Stimulated activated CD8-positive, alpha-beta memory T cell treated with anti-CD3 and anti-CD28 coated beads, Interleukin-7, amount 100 ng/mL, for 1 hour (primary cell): ENCODE measurements at places on chromosomes 13 and 19.

DNA sequence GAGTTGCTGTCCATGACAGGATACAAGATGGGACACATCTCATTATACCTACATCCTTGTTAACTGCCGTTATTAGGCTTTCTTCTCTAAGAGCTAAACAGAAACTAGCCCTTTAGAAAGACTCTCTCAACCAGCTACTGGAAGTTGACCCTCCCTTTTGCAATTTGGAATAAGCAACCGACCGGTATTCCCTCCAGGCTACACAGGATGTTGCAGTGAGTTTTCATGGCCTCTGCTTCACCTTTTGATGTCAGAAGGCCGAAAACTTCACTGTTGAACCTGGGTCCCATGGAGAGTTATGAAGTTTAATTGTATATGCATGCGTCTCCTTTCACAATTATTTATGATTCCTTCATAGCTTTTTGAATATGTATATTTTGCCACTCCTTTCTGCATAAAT lies 1042.5 kb upstream of the SPRY2 start:
- no peak for DNase-seq

DNA sequence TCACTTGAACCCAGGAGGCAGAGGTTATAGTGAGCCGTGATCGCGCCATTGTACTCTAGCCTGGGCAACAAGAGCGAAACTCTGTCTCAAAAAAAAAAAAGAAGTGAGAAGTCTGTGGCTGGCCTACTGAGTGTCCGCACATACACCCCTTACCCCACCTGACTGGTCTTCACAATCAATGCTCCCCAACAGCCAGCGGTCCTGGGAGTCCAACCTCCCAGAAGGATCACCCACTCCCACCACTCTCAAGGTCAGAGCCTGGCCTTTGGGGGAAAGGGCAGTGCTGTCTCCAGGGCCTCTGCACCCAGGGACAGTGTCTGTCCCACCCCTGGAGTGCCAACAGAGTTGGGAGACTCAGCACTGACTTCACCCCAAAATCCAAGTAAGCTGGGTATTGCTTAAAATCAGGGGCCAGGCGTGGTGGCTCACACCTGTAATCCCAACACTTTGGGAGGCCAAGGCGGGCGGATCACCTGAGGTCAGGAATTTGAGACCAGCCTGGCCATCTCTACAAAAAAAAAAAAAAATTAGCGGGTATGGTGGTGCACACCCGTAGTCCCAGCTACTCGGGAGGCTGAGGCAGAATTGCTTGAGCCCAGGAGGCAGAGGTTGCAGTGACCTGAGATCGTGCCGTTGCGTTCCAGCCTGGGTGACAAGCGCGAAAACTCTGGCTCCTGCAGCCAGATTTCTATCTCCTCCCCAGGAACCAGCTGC lies 2.3 kb upstream of the CD320 start:
- no peak for DNase-seq

GRCh38 chr13:42717176-42717575 lies 64.2 kb upstream of the FAM216B start:
- no peak for DNase-seq

DNA sequence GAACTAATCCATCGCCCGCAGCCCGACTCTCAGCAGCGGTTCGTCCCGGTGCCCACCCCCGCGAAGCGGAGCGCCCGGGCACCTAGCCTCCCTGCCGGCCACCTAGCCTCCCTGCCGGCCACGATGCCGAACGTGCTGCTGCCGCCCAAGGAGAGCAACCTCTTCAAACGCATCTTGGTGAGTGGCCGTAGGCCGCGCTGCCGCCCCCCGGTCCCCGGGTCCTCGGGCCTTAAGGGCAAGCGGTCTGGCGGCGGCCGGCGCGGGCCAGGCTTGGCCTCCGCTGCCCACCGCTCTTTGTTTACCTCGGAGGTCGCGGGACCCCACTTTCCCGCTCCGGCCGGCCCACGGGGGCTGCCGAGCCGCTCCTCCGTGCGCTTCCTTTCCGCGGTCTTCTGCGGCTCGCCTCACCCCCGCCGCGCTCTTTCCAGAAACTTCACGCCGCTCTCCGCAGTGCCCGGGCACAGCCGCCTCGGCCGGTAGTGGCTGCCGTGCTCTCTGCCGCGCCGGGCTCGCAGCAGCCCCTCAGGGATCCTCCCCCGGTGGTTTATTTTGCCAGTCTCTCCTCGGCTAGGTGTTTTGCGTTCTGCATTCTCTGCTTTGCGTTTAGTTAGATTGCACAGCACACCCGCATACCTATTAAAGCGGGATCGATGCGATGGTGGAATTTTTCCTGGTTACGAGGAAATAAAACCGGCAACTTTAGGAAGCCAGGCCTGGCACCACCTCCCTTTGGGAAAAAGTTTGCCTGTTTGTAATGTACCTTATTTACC lies 524 bp downstream of the NAA16 start:
- DNase-seq: peak; percentile 32

- DNase-seq: no peak
Observed at GRCh38 chr19:54708781-54709180, 15.5 kb upstream of the KIR3DL3 start.

DNA sequence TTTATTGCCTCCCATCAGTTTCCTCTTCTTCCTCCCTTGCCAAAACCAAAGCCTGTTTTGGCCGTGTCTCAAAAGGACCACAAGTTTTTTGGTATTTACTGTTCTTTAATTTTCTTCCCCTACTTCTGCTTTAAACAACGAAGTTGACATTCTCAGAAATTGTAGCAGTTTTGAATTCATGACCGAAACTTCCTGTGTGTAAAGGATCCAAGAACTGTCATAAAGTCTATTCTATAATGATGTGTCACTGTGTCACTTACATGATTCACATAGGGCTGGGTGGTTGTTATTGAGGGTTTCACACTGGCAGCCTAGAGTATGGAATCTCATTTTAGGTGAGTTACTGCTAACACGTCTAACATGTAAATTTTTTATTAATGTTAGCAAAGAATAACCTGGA lies 741.0 kb upstream of the KLHL1 start:
- no peak for DNase-seq

- DNase-seq: no peak
Observed at GRCh38 chr19:58562122-58563033, 4.0 kb upstream of the UBE2M start.

- no peak for DNase-seq
Observed at GRCh38 chr13:114140131-114140905, 7.9 kb upstream of the RASA3 start.

- DNase-seq: no peak
Observed at GRCh38 chr19:19271828-19272599, 1.1 kb downstream of the TM6SF2 start.

DNA sequence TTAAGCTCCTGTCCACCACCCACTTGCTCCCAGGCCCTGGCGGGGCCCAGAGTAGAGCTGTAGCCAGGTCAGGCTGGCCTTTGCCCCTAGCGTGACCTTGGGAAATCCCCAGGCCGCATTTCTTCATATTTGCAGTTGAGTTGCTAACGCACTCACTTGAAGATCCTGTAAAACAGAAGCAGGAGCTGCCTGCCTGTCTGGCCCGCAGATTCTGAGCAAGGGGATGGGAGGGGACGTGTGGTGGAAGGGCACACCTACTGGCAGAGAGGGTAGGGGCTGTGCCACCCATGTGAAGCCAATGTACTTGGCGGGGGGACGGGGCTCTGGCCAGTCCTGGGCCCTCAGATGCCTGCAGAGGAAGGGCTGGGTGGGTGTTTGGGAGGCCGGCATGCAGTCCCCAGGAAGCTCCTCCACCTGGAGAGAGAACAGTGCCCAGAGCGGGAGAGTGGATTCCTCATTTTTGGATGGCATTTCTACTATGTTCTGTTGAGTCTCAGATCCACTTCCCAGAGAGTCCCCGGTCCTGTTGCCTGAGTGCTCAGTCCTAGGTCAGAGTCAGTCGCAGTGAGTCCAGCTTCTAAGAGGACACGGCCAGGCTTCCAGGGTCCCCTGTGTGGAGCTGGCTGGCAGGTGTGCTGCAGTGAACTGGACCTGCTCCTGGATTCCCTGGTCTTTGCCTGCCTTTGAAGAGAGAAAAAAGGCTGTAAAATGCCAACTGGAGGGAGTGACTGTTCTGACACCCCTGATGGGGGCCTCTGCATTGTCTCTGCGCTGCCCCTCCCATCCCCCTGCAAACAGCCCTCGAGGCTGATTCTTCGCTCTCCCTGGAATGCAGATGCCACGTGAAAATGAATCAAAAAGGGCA lies 62.9 kb downstream of the GGACT start:
- no peak for DNase-seq

DNA sequence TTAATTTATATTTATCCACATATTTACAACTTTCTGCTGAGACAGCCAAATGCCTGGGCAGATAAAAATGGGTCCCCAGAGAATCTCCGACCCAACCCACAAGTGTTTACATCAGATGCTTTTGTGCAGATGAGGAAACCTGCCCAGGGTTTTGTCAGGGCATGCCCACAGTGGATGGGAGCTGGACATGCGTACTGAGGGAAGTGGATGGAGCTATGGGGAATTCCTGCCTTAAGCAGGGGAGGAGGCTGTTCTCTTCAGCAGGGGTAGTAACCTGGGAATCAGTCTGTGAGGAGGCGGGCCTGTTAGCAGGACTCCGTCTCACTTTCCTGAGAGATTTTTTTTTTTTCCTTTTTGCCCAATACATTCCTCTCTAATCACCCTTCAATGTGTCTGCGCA lies 122.9 kb downstream of the RFC3 start:
- DNase-seq: no peak

DNA sequence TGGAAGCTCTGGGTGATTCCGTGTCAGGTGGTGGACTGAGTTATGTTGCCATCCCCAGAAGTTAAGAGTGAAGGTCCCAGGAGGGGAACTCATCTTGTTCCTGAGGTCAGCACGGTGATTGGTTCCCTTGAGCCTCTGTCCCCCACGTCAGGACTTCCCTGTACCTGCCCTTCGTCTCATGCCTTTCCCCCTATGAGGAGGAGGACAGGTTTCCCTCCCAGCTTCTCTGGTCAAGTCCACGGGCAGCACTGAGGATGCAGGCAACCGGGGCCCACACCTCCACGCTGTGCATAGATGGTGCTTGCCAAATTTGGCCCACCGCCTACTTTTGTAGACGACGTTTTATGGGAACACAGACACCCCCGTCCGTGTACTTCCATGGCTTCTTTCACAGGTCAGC lies 42.7 kb downstream of the TEX29 start:
- no peak for DNase-seq

DNA sequence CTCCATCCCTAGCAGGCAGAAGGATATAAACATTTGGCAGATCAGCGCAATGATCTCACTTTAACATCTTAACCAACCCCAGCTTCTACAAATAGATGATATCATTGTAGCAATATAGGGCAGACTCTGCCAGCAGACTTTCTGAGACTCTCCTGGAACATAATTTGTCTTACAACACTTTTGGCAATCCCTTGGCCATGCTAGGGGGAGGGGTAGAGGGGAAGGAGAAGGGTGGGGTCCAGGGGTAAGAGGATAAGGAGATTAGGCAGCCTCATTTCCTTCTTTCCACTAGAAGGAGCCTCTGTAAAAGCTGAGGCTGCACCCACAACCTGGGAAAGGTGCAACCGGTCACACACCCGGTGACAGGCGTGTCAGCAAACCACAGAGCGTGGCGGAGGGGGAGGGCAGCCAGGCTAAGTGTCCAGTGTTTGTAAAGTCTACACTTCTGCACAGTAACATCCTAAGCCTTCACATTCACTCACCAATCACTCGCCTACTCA lies 8.7 kb upstream of the UBAC2 start:
- DNase-seq: no peak
